ENCODE measurements at places on chromosomes 1 and 21. TPM values are rescaled to one million over a fixed set of nuclear protein-coding genes. Genes with fewer than 3 reads are reported as not detected.

The SLC2A5 gene
- total RNA-seq, result not detected

The LCE1B gene
- 0.22 TPM for total RNA-seq

The SERPINC1 gene
- not detected for total RNA-seq

The VHLL gene
- total RNA-seq, result not detected

The CADM3 gene
- total RNA-seq, result 2.1 TPM

The TCP10L gene
- total RNA-seq, result not detected

The RGS7 gene
- total RNA-seq, result 2.2 TPM

The FBXO28 gene
- 57.0 TPM for total RNA-seq

The CD52 gene
- not detected for total RNA-seq

The RGSL1 gene
- not detected for total RNA-seq

The LHX8 gene
- not detected for total RNA-seq

The OR2T11 gene
- total RNA-seq, result not detected

Measured in thoracic aorta endothelial cell (primary cell).